SJSA1 (cell line): ENCODE measurements at places on chromosomes 4 and X. TPM values are rescaled to one million over a fixed set of nuclear protein-coding genes. Genes with fewer than 3 reads are reported as not detected.

GRCh38 chrX:16826207-16826606 is 39.9 kb downstream of the TXLNG start:
- DNase-seq, result no peak

VCX gene
- total RNA-seq, result not detected in 2 replicates

GRCh38 chrX:40410859-40411258 is 169.9 kb upstream of the ATP6AP2 start:
- DNase-seq, result no peak

GRIPAP1 gene
- total RNA-seq, result 17.0 and 19.5 TPM in 2 replicates
